Panc1 (cell line): ENCODE measurements at places on chromosomes 13 and 19.
A peak's percentile ranks its signal among the peaks of the same experiment; 100 is the strongest.

DNA sequence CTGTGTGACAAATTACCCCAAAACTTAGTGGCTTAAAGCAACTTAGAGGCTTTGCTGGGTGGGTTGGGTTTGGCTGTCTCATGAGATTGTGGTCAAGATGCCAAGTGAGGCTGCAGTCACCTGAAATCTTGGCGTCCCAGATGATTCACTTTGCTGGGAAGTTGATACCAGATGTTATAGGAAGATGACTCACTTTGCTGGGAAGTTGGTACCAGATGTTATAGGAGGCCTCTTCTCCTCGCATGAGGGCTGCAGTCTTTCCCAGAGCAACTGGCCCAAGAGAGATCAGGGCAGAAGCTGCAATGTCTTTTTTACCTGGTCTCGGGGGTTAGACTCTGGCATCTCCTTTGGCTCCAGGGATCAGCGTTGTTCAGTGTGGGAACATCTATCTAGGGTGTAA lies 16.8 kb downstream of the TEX29 start:
- DNase-seq, result no peak

GRCh38 chr19:47671499-47671898 lies 41.7 kb upstream of the EHD2 start:
- DNase-seq, result no peak

GRCh38 chr19:12064590-12065538 lies at the start of gene ZNF844:
Gene ZNF844 (plus strand): TSS chr19:12064731. CDS start chr19:12064874, 143 bp downstream.
- DNase-seq, result peak; percentile 27

DNA sequence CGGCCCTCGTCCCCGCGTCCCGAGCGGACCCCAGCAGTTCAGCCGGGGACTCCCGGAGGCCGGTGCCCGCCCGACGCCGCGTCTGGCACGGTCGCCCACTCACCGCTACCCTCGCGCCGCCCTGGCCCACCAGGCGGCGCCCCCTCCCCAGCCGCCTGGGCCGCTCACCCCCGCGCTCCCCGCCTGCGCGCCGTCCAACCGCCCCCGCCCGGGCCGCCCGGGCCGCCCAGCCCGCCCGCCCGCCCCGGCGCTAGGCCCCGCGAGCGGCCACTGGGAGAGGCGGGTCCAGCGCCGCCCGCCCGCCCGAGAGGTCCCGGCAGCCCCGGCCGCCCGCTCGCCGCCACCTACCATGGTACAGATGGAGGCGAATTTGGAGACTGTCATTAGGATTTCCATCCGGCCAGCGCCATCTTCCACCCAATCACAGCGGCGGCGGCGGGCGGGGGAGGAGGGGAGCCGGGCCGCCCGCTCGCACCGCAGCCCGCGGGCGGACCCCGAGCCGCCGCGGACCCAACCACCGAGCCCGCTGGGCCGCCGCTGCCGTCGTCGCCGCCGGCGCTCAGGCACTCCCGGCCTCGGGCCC lies at the start of gene USP12:
Gene USP12, minus strand, starts transcription at position 568 of the 583 bp plus-strand sequence. Its CDS starts 172 bp downstream, at position 396.
- DNase-seq, result no peak

DNA sequence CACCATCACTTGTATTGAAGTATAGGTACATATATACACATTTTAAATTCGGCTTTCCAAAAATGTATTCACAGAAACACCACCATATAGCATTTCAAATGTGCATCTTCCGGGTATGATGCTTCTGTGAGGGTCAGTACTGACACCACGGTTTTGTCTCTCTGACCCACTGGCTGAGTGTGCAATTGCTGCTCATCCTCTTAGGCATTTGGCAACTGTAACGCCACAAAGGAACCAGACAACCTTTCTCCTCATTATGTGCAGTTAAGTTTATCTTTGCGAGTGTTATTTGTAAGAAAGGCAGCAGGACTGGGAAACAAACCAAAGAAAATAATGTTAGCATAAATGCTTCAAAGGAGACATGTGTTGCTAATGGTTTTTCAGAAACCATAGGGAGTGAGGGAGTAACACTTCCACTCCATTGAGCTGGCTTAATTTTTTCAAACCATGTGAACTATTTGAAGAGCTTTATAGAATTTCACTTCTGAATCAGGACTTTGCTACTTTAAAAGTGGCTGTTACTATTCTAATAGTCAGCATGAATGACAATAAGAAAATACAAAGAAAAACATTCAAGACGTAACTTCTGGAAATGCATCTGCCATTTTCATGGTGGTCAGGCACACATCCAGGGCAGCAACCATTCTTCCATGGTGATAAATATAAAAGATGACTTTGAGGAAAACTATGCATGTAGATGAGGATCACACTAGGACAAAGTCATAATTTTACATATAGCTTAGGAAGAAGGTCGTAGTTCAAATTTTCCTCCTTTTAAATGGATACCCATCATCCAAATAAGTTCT lies 423.3 kb downstream of the MZT1 start:
- DNase-seq, result no peak
